ENCODE measurements at places on chromosomes 5 and 9. TPM values are rescaled to one million over a fixed set of nuclear protein-coding genes. Genes with fewer than 3 reads are reported as not detected.

- H3K36me3 ChIP-seq = no peaks in the 10 kb centered on the region
- no peak overlapping the region for H3K4me3 ChIP-seq
- H3K27ac ChIP-seq = no peak overlapping the region
- DNase-seq = no peak
Observed at GRCh38 chr9:87337335-87338087, 160.2 kb upstream of the DAPK1 start.

DNA sequence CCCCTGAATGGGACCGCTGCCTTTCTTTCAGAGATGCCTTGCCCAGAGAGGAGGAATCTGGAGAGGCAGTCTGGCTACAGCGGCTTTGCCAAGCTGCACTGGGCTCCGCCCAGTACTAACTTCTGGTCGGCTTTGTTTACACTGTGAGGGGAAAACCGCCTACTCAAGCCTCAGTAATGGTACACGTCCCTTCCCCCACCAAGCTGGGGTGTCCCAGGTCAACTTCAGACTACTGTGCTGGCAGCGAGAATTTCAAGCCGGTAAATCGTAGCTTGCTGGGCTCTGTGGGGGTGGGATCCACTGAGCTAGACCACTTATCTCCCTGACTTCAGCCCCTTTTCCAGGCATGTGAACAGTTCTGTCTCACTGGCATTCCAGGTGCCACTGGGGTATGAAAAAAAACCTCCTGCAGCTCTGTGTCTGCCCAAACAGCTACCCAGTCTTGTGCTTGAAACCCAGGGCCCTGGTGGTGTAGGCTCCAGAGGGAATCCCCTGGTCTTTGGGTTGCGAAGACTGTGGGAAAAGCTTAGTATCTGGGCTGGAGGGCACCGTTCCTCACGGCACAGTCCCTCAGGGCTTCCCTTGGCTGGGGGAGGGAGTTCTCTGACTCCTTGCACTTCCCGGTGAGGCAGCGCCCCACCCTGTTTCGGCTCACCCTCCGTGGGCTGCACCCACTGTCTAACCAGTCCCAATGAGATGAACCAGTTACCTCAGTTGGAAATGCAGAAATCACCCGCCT lies 171.2 kb downstream of the CWC27 start:
- peaks cover 6% of the 10 kb centered on the region for H3K36me3 ChIP-seq
- no peak for DNase-seq
- H3K4me1 ChIP-seq = no peaks in the 10 kb centered on the region
- H3K27me3 ChIP-seq = no peaks in the 10 kb centered on the region

DNA sequence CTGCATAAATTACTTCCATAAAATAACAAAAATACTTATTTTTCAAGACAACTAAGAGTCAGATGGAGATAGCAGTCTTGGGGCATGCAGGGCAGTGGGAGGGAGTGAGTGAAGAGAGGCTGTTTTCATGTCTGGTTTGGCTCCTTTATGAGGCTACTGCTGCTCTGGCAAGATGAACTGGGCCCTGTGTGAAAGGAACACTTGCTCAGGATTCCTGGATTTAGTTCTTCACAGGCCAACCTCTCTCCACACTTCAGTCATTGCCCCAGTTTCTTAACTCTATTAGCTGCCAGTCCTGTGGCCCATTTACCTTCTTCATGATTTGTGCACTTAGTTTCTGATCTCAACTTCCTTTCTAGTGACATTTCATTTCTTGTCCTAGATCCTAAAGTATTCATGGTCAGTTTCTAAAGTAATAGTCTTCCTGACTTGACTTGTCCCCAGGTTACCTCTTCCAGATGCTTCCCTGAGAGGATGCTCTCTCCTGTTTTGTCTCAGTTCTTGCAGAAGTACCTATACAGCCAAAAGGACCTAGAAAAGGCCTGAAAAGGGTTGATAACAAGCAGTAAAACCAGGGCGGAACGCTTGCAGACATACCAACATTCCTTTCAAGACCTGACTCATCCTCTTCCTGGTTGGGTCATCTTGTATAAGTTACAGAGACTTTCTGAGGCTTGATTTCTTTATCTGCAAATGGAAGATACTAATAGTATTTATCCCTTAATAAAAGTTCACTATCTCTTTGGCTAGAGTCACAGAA lies 77.0 kb upstream of the ZFAND5 start:
- no peak overlapping the region for H3K4me3 ChIP-seq
- no peaks in the 10 kb centered on the region for H3K36me3 ChIP-seq
- DNase-seq = no peak
- no peaks in the 10 kb centered on the region for H3K27me3 ChIP-seq

DNA sequence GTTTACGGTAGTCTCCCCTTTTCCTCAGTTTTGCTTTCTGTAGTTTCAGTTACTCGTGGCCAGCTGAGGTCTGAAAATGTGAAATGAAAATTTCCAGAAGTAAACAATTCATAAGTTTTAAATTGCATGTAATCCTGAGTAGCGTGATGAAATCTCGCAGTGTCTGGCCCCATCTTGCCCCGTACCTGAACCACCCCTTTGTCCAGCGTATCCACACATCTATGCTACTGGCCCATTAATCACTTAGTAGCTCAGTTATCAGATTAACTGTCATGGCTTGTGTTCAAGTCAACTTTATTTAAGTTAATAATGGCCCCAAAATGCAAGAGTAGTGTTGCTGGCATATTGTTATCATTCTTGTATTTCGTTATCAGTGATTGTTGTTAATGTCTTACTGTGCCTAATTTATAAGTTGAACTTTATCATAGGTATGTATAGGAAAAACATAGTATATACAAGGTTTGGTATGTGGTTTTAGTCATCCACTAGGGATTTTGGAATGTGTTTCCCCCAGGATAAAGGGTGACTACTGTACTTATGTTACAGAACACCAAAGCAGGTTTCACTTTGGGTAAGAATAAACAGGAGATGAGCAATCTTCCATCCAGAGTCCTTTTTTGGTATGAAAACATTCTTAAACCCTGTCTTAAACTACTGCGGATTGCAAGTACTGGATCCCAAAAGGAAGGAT lies 118.4 kb upstream of the KCNN2 start:
- no peaks in the 10 kb centered on the region for H3K36me3 ChIP-seq
- H3K27ac ChIP-seq = no peak overlapping the region
- no peak for DNase-seq
- no peaks in the 10 kb centered on the region for H3K4me1 ChIP-seq
- no peak overlapping the region for H3K4me3 ChIP-seq

TLX3 gene
- not detected for total RNA-seq
